ENCODE measurements at places on chromosomes 7 and 10.

GRCh38 chr10:99411546-99411945 lies 18.9 kb downstream of the GOT1 start:
- no peak for DNase-seq

DNA sequence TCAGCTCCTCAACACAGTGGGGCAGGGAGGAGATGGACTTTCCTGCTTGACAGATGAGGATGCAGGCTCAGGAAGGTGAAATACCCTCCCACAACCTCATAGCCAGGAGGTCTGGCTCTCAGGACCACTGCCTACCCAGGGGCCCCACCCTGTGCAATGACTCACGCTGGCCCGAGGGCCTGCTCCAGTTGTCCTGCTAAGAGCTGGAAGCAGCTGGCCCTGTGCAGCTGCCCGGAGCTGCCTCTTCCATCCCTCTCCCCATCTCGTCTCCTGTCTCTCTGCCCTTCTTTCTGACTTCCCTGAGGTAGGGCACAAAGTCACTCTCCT lies 123.9 kb downstream of the ZMIZ1 start:
- no peak for DNase-seq

DNA sequence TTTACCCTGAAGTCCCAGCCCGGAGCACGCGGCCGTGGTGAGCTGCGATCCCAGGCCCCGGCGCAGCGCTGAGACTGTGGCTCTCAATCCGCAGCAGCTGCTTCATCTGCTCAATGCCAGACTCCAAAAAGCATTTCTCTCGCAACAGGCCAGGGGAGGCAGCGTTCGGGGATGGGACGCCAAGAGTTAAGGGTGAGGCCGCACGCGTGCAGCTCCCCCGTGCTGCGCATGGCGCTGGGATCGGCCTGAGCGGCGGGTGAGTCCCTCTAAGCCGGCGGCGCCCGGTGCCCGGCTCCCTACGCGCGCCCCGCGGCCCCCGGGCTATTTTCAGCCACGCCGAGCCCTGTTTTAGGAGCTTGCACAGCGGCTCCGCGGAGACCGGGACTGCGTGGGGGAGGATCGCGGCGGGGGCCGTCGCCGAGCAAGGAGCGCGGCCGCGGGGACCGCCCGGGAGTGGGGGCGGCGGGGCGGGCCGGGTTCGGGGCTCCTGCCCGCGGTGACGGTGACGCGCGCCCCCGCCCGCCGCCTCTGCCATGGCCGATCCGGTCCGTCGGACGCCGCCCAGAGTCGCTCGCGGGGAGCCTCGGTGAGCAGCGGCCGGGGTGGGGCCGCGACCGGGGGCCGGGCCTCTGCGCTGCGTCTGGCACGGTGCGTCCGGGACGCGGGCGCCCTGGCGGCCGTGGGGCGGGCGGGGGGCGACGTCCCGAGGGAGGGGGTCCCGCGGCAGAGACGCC lies 29.4 kb upstream of the JAKMIP3 start:
- no peak for DNase-seq

GRCh38 chr10:101415884-101416283 lies 61.9 kb downstream of the BTRC start:
- no peak for DNase-seq

- peak; percentile 28 for DNase-seq
Measured at GRCh38 chr7:363626-364025, 73.7 kb downstream of the FOXL3 start.

GRCh38 chr10:87863053-87863943 lies at the start of the genes KLLN and PTEN:
TSS of gene KLLN (minus strand) at chr10:87863533. CDS start at chr10:87862487, 1,046 bp downstream.
TSS of gene PTEN (plus strand) at chr10:87863625. CDS start at chr10:87864470, 845 bp downstream.
- peak; percentile 74 for DNase-seq

GRCh38 chr7:22375359-22376048 lies 18.6 kb upstream of the RAPGEF5 start:
- no peak for DNase-seq

DNA sequence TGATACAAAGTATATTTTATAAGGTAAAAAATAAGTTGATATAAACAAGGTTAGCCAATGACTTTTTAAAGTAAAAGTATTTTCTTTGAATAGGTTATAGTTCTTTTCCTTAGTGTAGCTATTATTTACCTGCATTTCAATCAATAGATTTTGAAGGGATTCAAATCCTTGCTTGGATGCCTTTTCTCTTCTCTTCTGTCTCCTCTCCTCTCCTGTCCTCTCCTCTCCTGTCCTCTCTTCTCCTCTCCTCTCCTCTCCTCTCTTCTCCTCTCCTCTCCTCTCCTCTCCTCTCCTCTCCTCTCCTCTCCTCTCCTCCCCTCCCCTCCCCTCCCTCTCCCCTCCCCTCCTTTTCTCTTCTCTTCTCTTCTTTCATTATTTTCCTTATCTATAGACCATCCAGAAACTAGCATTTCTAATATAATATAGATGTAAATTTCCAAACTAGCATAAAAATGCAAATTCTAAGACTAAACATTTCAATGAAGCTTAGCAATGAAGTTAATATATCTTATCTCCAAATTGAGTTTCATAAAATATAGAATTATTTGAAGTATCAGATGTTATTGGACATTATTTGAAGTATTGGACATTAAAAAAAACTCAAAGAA lies 60.5 kb upstream of the PRKCQ start:
- DNase-seq: no peak

GRCh38 chr10:97744405-97745035 lies 7.6 kb downstream of the ZFYVE27 start:
- DNase-seq: no peak
